Activated T-helper 17 cell treated with anti-CD3 and anti-CD28 coated beads, Interleukin-2, amount 50 U/mL, for 72 hours (primary cell): ENCODE measurements at places on chromosomes 1 and 21. TPM values are rescaled to one million over a fixed set of nuclear protein-coding genes. Genes with fewer than 3 reads are reported as not detected.

DNA sequence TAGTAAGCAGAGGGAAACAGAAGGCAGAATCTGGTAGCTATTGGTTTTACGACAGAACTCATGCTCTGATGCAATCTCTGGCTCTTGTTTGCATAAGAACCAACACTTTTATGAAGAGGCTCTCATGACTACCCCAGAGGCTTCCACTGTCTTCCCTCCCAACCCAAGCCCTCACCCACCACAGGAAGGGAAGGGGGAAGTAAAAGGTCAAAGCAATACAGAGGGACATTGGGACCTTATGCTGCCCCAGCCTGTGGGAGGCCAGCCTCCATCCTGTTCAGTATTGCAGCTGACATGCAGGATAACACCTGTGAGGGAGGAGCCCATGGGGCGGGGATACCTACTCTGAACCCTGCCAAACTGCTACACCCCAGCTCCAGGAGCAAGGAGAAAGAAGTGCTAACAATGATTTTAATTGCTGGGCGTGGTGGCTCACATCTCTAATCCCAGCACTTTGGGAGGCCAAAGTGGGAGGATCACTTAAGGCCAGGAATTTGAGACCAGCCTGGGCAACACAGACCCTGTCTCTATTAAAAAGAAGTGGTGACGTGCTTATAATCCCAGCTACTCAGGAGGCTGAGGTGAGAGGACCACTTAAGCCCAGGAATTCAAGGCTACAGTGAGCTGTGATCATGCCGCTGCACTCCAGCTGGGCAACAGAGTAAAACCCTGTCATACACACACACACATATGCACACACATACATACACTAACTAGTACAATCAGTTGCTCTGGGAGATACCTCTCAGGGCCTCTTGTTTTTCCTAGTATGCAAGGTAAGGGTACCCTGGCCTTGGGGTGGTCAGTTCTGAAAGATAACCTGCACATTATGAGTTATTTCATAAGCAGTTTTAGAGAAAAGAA, 9.5 kb downstream of the MR1 start:
- peaks cover 20% of the 10 kb centered on the region for H3K4me1 ChIP-seq
- no peaks in the 10 kb centered on the region for H3K27me3 ChIP-seq
- H3K36me3 ChIP-seq, result peaks cover 52% of the 10 kb centered on the region
- no peak for ATAC-seq
- no peak overlapping the region for H3K4me3 ChIP-seq

DNA sequence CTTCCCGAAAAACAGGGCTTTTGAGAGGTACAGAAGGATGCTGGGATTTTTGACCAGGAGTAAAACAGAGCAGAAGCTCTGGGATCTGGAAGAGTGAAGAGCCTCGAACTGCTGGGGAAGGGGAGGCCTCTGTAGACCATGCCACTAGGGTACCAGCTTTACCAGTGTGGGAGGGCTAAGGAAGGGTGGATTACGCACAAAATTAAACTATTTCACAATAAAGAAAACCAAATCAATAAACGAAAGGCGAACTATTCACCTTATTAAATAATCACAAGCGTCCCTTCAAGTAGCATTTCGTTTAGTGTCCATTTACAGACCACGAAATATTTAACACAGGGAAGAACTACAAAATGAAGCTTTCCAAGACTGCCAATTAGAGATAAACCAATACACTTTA, 723 bp downstream of the CZIB start:
- peak overlapping the region; percentile 94 for H3K27ac ChIP-seq
- H3K4me3 ChIP-seq, result peak overlapping the region; percentile 88
- ATAC-seq, result no peak

DNA sequence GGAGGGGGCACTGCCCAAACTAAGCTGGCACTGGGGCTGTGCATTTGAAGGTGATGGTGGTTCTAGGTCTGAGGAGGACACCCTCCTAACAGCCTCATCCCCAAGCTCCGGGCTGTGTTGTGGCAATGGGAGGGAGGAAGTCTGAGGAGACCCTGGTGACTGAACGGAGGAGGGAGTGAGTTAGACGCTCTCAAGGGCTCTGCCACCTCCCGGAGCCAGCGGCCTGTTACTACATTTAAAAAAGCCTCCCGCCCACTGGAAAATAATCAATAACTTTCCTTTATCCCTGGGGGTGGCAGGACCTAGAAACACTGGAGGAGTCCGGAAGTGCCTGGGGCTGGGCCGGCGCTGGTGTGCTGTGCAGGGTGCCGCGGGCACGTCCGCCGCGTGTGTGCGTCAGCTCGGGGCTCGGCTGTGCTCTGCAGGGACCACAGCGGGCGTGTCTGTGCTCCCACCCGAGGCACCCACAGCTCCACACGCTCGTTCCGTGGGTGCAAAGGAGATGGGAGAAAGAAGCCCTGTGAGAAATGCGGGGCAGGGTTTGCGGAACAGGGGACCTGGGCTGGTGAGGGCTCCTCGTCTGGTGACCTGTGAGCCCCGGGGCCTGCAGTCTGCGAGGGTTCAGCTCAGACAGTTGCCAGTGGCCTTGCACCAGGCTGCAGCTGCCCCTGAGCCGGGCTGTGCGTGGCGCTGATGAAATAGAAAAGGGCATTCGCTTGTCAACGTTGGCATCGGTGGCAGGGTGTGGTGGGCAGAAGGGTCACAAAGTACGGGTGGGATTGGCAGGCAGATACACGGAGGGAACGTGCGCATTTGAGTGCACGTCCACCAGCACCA, 5.3 kb downstream of the SAMD11 start:
- H3K27ac ChIP-seq, result no peak overlapping the region
- no peak overlapping the region for H3K4me3 ChIP-seq
- no peak for ATAC-seq
- H3K36me3 ChIP-seq, result no peaks in the 10 kb centered on the region

DNA sequence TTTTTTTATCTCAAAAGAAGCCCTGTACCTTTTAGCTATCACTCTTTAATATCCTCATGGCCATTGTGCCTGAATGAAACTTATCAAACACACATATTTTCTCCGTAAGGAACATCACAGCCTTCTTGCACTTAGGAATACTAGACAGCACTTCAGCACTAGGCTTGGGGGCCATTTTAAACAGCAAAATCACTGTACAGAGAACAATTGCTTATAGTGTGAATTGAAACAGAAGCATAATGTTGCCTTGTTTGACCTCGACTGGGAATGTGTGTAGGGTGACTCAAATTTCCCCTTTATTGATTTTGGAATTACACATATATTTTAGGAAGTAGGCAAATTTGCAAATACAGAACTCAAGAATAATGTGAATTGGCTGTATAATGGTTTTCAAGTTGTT, 36.4 kb downstream of the KYAT3 start:
- peaks cover 2% of the 10 kb centered on the region for H3K4me1 ChIP-seq
- no peaks in the 10 kb centered on the region for H3K27me3 ChIP-seq
- no peak overlapping the region for H3K4me3 ChIP-seq
- no peak overlapping the region for H3K27ac ChIP-seq

DNA sequence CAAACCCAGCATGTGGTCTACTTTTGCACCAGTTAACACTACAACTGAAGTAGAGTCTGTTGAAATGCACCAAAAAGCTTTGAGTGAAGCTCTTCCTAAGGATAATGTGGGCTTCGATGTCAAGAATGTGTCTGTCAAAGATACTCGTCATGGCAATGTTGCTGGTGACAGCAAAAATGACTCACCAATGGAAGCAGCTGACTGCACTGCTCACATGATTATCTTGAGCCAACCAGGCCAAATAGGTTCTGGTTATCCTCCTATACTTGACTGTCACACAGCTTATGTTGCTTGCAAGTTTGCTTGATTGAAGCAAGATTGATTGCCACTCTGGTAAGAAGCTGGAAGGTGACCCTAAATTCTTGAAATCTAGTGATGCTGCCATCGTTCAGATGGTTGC, 85.2 kb downstream of the DENND1B start:
- H3K4me1 ChIP-seq, result peaks cover 5% of the 10 kb centered on the region
- no peak for ATAC-seq
- peaks cover 27% of the 10 kb centered on the region for H3K36me3 ChIP-seq
- no peak overlapping the region for H3K4me3 ChIP-seq

Gene PTAFR
- 0.29 TPM for total RNA-seq

Gene PCBP3
- total RNA-seq, result 11.6 TPM

Gene LCE2A
- not detected for total RNA-seq
